Activated CD4-positive, alpha-beta T cell treated with anti-CD3 and anti-CD28 coated beads for 4 hours (primary cell): ENCODE measurements at places on chromosomes 3 and 15.

DNA sequence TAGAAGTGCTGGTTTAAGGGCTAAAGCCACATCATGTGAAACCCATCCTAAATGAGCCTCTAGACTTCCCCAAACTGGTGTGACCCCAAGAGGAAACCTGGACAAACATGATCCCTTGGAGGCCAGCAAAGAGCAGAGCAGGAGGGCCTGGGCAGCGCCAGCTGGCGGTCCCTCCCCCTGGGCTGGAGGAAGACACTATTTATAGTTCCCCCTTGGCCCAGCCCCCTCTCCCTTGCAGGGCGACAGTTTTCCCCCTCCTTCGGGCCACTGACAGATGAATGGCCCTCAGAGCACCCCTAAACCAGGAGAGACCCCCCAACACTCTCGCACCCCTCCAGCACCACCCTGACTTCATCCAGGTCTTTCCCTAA, 2.9 kb downstream of the UCN2 start:
- DNase-seq: no peak

DNA sequence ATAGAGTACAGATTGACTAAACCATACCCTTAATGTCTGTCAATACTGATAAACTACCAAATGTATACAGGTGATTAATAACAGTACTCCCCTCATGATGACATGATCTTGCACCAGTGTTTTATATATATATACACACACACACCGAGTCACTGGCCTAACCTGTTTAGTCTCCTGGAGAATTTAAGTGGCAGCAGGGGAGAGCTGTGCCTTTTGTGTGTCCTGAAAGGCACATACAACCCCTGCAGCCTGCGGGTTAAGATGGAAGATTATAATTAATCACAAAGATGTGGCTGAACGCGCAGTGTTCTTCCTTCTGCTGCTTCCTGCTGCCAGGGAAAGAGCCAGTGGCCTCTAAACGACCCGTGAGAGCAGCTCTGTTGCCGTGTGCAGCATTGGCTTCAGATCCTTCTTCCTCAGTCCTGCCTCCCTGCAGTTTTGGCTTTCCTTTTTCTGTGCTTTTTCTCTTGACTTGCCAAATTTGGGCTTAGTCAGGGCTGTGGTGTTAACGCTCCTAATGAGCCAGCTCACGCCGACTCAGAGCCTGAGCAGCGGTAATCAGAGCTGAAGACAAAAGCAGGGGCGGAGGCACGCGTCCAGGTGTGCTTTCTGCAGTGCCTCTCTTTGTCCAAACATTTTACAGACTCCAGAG, 42.5 kb upstream of the UBE3A start:
- no peak for DNase-seq

- DNase-seq: no peak
These were observed 160.2 kb downstream of the SERPINI1 start for GRCh38 chr3:167895684-167896083.

- DNase-seq: no peak
These were observed 6.9 kb downstream of the LRRC2 start for GRCh38 chr3:46559091-46559704.

DNA sequence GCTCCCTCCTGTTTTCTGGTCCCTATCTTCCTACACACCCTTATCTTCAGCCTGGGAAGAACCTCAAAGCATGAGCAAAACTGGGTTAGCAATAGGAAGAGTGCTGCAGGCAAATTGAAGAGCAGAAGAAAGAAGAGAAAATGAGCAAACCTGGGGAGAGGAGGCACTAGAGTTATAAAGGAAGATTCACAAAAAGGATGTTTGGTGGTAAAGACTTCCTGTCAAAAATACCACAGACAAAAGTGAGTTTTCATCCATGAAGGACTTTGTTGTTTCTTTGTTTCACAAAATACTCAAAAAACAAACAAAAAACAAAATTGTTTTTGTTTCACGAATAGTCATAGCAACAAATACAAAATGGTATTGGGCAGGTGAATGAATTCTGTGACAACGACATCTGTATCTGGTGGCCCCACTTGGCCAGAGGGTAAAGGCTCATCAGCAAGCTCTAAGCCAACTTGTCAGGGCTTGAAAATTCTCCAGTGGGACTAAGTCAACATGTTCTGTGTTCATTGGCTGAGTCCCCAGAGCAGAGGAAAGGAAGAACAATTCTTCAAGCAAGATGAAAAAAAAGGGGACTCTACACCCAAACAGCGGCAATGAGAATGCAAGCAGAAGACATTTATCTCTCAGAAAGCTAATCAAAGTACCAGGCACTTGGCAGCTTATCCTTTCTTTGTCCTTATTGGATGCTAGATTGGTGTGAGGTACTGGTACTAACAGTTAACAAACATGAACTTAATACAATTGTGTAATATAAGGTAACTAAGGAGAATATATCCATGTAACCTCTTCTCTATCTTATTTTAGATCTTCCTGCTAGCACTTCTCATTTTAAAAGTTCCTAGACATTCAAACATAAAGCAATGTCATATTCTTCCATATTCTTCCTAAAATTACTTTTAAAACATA, 9.7 kb downstream of the ATP8B4 start:
- no peak for DNase-seq

GRCh38 chr15:34437687-34438086, at the start of gene GOLGA8A:
GOLGA8A (minus strand) TSS chr15:34437808; CDS start chr15:34389691, 48,117 bp downstream.
- peak; percentile 87 for DNase-seq

DNA sequence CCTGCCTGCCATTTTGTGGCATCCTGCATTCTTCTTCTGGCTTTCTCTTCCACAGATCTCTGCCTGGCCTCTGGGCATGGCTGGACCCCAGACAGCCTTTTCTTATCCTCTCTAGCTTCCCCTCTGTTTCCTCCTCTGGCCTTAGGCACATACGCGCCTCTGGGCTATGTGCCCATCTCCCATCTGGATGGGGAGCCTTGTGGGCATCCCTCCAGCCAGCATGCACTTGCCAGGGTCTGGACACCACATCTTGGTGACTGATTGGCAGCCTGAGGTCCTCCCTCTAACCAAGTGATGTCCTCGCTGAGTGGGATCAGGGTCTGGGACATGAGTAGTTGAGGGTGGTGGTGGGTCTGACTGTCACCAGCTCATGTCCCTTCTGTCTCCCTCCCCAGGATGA, 12.8 kb downstream of the PLEKHO2 start:
- DNase-seq: no peak

DNA sequence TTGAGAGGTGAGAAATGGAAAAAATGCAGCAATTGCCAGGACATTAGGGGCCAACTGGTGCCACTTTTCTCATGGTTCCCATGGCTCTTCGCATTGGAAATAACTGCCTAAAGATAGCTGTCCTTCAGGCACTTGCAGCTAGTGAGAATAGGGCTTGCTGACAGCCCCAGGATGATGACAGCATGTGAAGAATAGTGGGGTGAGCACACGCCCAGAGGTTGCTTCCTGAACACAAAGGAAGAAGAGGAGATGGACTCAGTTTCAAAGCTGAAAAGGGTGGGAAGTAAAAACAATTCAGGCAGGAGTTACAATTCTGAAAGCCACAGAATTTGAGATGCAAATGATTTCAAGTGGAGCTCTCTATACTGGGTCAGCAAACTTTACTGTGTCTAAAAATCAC, 45.6 kb downstream of the TNFAIP8L3 start:
- no peak for DNase-seq

GRCh38 chr3:46535746-46536145, 30.4 kb downstream of the LRRC2 start:
- DNase-seq: no peak

DNA sequence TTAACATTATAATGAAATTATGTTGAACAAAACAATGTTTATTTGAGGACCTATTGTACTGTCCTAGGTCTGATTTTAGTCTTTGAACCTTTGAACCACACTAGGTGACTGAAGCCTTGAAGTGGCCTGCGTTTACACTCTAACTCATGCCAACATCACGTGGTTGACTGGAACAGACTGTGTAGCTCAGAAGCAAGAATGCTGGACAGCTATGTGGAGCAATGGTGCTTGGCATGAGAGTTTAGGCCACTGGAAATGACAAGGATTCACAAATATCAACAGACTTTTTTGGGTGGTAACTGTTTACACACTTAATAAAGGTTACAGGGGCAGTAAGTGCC, 391.5 kb downstream of the RAP2B start:
- no peak for DNase-seq

DNA sequence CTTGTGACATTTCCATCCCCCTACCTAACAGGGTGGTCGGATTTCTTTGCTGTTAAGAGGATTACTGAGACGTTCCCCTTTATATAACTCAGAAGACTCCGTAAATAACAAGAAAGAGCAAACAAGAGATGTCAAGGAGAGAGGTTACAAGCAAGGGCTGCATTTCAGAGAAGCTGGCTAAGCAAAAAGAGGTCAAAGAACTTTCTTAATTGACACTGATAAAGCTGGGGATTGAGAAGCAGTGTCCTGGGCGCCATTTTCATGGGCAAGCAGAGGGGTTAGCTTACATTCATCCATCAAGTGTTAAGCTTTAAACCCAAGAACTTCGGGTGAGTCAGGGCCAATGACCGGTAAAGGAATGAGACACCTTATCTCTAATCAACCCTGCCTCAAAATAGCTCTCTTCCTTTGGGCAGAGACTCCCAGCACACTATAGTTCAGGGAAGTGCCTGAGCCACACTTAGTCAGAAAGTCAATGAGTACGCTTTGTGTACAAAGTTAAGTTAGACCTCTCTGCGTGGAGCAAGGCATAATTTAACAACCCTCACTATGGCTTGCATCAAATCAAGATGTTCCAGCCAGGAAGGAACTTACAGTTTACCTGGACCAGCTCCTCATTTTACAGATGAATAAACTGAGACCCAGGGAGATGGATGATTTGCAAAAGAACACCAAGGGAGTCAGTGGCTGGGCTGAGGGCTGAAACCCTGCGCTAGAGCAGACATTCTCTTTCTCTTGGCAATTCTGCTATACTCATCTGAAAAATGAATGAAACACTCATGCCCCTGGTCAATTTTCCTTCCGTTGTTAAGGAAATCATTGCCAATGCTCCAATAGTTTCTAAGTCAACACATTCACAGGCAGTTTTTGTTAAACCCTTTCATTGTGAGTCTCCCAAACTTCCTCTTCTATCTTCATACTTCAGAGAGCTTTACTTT, 44.6 kb downstream of the CCNL1 start:
- no peak for DNase-seq

DNA sequence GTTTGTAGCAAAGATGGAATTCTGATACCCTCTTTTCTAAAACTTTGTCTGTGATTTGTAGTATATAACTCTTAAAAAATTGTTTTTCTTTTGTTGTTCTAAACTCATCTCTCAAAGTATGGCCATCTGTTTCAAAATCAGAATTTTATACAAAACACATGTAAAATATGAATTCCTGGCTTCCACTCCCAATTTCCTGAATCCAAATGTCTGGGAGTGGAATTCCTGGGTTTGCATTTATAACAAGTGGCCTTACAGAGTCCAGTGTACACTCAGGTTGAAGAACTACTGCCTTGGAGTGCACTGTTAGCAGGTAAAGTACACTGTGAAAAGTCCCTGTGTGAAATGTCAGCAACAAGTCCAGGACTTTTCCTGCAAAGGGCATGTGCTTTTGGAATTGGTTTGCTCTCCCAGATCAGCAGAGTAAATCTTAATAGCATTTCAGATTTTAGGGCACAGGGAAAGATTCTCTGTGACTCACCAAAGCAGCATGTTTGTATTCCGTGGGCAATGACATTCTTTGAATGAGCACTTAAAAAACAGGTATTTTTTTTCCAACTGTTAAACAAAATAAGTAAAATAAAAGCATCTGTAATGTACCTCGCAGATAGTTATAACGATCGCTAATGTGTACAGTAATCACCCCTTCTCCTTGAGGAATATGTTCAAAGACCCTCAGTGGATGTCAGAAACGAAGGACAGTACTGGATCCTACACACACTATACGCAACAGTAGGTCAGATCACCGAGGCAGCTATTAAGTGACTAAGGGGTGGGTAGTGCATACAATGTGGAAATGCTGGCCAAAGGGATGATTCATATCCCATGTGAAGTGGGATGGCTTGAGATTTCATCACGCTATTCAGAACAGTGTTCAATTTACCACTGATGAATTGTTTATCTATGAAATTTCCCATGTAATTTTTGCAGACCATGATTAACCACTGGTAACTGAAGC, 2.0 kb upstream of the CLDN16 start:
- DNase-seq: no peak

DNA sequence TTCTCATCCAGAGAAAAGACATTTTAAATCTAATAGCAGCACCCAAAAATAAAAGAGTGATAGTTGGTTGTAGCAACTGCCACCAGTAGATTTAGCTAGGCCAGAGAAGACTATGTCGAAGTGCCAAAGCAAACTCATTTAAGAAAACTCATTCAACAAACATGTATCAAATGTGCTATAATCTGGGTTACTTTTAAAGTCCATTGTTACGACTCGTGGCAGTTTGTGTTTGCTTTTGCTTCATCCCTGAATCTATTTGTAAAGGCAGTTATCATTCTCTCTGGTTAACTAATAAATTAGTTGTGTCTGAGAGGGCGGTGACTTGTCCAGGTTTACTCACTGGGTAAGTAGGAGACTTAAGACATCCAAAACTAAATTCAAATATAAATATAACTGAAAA, 159.4 kb downstream of the ZIC4 start:
- DNase-seq: no peak

DNA sequence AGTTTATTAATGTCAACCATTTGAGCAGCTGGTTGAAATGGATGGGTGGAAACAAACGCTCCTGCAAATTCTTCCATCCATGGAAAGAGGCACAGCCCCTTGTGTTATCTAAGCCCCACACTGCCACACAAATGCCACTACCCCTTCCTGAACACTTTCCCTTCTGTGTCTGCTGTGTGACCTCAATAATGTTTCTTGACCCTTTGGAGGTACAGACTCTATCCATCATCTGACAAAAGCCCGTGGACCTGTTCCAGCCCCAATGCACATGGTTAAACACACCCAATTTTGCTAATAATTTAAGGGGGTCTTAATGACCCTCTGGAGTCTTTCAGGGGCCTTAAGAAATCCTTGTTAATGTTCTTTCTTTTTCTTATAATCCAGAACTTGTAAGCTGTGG, 482.2 kb upstream of the CFAP20DC start:
- no peak for DNase-seq
